ENCODE measurements at places on chromosomes 13 and 19.
A peak's percentile ranks its signal among the peaks of the same experiment; 100 is the strongest.

DNA sequence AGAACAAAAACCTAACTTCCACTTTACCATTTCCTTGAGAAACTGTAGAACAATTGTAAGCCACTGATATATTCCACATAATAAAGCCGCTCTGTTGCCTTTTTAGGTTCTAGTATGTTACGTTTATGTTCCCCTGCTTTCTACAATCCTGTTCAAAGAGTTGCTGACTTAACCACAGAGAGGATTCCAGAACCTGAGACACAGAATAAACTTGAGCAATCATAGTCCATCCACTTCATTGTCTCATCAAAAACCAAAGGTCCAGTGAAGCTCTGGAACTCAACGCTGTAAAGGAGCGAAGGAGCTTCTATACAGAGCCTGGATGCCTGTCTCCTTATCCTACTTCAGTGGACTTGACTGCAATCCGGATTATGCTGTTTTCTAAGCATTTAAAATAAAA lies 4.6 kb downstream of the STARD13 start:
- peak; percentile 41 for DNase-seq

- peak; percentile 55 for DNase-seq
Observed at GRCh38 chr19:56637976-56638555, 4.9 kb upstream of the SMIM17 start.

GRCh38 chr13:28106976-28107375 lies 6.6 kb upstream of the FLT3 start:
- no peak for DNase-seq

DNA sequence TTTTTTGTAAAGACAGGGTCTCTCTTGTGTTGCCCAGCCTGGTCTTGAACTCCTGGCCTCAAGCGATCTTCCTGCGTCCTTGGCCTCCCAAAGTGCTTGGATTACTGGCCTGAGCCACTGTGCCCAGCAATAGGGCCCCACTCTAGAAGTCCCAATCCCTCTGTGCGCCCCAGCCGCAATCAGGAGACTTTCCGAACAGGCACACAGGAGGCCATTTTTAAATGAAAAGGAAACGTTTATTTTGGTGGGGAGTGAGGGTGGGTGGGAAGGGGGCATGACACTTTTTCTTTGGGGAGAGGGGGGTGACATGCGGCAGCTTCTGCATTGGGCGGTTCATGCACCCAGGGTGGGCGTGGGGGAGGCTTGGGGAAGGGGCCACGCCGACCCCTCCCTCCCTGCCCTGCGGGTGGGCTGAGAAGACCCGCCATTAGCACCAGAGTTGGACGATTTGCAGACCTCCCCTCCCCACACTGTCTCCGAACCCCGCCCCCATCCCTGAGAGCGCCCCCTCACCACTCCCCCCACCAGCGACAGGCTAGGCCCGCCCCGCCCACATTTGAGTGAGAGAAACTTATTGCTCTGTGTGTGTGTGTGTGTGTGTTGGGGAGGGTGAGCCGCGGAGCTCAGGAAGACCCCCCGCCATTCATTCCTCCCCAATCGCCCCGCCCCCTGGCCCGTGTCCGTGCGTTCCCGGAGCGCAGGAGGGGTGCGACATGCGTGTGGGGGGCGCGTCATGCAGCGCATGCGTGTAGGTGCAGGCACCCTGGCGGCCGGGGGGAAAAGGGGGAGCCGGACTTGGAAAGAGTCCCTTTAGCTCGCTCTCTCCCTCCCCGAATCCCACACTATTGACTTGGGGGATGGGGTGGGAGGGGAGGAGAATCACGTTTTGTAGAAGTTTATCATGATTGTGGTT lies 17.2 kb downstream of the KCNC3 start:
- DNase-seq: no peak

DNA sequence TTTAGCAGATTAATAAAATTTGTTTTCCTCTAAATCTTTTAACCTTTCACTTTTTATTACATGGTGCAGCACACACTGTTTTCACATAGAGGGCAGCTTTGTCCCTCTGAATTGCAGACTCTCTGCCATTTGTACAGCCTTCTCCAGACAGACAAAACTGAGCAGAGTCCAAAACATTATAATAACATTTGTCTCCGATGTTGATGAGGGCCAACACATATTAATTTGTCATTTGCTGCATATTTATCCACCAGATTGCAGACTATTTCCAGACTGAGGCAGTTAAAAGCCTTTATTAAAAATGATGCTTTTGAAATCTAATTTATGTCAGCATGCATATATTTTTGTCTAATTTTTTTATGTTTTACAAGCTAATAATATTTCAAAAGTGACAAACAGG lies 1251.9 kb upstream of the SLC10A2 start:
- DNase-seq: peak; percentile 43

GRCh38 chr19:50329146-50329925 lies at the start of gene KCNC3:
Gene KCNC3, minus strand, starts transcription at chr19:50329377. Its CDS starts 295 bp downstream, at chr19:50329082.
- no peak for DNase-seq

Data from MCF 10A (cell line).